GM04504 (cell line): ENCODE measurements at places on chromosomes 3 and 15.
A peak's percentile ranks its signal among the peaks of the same experiment; 100 is the strongest.

- no peak for DNase-seq
Measured at GRCh38 chr15:95328559-95328958, 1001.9 kb upstream of the NR2F2 start.

DNA sequence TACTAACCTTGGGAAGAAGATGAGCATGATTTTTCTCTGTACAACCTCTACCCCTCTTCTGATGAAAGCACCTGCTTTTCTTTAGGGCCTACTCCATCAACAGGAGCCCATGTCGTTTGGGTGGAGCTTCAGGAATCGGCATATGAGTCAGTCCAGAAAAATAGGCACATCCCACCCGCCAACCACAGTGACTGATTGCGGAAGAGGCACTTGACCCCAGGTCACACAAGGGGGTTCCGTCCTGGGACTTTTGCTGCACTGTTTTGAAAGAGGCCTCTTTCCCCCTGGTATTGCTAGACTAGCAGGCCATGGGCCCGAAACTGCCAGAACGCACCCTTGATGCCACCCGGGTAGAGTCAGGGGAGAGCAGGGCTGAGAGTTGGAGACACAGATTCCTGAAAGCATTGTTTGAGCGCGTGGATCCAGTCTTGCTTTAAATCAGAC is 19.3 kb upstream of the NRROS start:
- no peak for DNase-seq

GRCh38 chr3:47324278-47324865 is 41.6 kb downstream of the KLHL18 start:
- DNase-seq = peak; percentile 66

DNA sequence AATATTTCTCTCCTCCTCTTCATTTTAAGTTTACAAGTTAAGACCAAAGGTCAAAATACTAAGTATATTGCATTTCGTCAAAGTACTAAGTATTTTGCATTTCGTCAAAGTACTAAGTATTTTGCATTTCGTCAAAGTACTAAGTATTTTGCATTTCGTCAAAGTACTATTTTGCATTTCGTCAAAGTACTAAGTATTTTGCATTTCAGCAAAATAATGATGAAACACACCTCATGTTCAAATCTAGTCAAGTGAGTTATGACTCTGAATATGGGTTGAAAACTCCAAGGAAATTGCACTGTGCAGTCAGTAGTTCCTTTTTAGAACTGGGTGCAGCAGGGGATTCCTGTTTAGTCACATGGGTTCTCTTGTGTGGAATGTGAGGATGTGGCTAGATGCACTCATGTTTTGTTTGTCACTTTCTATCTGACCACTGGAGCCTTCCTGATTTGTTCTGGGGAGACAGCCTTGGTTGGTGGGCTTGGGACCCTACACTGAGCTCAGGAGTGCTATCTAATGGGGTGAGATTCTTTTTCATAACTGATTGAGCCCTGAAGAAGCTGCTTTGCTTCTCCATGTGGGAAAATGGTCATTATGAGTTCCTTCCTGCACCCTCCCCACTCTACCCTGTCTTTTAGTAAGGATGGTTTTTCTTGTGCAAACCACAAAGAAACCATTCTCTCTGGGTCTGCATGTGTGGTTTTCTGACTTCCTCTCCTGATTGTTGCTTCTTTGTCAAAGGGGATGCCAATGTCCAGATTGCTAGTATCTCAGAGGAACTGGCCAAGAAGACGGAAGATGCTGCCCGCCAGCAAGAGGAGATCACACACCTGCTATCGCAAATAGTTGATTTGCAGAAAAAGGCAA is 73.4 kb downstream of the CCK start:
- no peak for DNase-seq

GRCh38 chr15:33132233-33132580 is 62.3 kb downstream of the FMN1 start:
- no peak for DNase-seq

- DNase-seq = no peak
Measured at GRCh38 chr15:43329217-43329959, 985 bp downstream of the LCMT2 start.

DNA sequence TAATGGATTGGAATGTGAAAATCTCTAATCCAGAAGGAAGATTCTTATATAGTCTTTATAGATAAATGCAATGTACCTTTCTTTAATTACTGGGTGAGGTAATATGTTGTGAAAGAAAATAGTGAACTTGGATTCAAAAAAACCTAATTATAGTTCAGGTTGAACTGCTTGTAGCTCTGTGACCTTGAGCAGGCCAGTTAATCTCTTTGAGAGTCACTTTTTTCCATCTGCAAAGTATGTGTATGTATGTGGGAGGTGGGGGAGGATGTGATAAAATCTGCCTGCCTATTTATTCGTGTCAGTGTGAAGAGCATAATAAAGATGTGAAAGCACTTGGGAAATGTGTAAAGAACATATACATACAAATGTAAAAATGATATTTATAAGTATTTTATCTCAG is 34.4 kb downstream of the GLCE start:
- no peak for DNase-seq

- DNase-seq = no peak
Measured at GRCh38 chr3:56253941-56254665, 214.2 kb downstream of the ERC2 start.

DNA sequence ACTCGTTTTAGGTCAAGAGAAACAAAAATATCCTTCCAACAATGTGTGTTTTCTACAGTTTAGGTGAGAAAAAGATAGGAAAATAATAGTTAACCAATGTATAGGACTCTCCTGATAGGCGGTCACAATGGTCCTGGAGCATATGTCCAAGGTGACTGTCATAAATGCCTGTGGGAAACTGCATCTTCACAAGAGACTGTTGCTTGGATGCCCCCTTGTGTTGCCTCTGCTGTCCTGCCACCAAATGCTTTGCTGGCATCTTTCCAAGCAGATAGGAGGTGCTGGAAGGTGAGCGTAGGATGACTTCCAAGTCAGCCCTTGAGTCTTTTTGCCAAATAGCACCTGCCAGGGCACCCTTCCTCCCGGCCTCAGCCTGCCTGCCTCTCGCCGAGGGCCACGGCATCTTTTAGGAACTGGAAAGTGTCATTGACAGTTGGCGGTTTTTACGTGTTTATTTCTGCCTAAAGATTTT is 24.1 kb upstream of the SACM1L start:
- no peak for DNase-seq

DNA sequence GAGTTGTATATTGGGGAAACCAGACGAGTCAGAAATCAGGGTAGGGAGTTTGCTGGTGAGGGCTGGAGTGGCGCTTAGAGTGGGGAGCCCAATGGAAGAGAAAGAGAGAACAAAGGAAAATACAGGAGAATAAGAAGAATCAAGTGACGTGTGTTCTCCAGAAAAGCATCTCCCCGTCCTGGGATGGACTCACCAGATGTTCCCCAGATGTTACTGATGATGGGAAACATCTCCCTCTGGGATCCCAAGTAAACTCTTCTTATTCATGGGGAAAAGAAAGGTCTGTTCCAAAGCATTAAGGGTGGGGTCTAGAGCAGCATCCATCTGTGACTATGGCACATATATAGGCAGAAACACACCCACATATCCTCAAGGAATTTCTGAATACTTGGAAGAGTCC is 3.0 kb upstream of the CSRNP1 start:
- no peak for DNase-seq

- DNase-seq = no peak
Measured at GRCh38 chr3:107817076-107817475, 273.8 kb downstream of the CD47 start.

DNA sequence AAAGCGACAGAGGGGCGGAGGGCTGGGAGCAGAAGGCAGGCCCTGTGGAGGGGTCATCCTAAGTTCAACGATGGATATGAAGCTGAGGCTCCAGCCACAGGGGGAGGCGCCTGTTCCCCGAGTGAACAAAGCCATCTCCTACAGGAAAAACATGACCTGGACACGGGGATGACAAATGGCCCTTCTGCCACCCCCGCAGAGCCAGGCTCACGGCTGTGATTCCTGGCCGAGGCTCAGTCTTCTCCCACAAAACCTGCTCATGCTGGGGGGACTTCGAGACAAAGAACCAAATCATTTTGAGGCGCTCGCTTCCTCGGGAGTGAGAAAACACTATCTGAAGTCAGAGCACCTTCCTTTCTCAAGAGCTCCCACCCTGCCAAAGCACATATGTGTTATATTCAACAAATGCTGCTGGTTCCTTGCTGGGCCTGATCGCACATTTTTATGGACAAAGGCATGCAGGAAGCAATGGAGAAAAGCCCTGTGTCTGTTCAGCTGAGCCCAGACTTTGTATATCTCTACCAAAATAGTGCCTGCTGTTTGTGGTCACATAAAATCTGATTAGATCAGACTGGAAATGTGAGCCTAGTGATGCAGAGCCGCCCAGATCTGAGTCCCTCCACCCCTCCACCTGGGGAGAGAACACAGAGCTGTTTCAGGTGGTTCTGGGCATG is 5.6 kb downstream of the RBP1 start:
- no peak for DNase-seq

DNA sequence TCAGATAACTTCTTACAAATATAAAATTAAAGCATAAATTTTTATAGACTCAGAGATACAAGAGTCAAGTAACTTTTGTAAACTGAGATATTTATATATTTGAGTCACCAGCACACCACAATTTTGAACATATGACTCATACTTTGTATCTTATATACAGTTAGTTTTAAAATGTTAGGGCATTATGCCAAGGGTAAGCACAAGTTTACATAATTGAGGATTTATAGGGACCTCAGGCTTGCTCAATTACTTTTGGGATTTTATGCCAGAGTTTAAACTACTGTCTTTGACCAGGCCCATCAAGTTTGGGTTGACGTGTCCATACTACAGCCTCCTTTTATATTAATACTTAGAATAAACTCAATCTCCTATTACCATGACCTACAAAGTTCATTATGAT is 7.4 kb upstream of the FGF7 start:
- DNase-seq = peak; percentile 38

DNA sequence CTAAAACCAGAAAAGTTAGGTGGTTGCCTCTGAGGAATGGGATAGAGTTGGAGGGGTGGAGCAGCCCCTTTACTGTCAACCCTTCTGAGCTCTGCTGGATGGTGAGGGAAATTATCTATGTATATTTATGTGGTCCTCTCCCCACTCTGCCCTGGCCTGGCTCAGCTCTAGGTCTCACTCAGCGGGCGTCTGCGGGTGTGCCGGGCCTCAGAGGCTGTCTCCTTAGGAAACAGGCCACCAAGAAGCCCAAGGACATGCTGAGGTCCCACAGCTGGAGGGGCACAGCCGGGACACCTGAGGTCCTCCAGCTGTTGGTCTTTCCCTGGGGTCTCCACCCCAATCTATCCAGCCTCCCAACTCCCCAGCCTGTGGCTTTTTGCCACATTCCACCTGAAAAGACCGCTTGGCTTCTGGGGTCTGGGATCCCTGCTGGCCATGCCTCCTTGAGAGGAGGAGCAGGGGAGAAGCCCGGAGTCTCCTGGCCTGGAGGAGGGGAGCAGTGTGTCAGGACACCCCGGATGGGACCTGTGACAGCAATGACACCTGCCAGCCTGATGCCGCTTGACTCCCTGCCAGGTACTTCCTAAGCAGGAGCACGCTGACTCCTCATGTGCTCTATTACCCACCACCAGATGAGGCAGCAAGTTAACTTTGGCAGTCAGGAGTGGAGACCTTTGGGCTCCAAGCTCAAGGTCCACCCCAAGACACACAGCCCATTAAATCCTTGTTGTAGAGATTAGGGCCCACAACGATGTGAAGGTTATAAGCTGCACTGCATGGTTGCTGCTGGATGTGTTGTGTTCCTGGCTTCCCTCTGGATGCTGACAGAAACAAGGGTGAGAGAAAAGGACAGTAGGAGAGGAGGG is at the start of gene SLC28A1:
Gene SLC28A1 (plus strand): TSS at position 747 of the 866 bp plus-strand sequence. CDS start 3,099 bp downstream, outside the sequence.
- no peak for DNase-seq

DNA sequence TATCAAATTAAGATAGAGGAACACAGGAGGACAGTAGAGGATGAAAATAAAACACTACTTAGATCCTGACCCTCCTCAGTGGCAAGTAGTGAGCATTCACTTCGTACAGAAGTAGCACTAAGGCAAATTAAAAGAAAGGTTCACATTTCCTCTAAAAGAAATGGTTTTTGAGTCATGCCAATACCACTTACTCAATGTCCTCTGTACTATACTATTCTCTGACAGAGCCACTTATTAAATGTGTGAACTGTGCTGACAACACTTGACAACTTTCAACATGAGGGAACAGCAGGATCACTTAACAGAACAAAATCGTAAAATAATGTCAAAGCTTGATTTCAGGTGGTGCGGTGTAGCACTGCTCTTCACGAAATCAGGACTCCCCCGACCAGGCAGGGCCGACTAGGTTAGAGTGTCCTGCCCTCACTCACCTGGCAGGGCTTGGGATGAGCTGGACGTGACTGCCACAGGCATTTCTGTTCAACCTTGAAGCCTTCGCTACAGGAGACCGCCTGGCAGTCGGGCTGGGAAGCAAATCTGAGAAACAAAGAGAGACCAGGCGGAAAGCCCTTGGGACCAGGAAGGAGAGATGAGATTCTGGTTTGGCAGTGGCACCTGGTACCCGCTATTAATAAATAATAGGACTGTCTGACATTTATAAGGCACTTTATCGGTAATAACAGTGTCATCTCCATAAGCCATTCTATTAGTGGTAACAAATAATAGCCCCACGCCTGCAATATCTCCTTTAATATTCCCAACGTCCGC is 611 bp upstream of the SLC27A2 start:
- DNase-seq = no peak

- DNase-seq = no peak
Measured at GRCh38 chr3:37594873-37595783, 266.6 kb upstream of the CTDSPL start.

- no peak for DNase-seq
Measured at GRCh38 chr15:90063770-90064247, 38.5 kb downstream of the IDH2 start.

DNA sequence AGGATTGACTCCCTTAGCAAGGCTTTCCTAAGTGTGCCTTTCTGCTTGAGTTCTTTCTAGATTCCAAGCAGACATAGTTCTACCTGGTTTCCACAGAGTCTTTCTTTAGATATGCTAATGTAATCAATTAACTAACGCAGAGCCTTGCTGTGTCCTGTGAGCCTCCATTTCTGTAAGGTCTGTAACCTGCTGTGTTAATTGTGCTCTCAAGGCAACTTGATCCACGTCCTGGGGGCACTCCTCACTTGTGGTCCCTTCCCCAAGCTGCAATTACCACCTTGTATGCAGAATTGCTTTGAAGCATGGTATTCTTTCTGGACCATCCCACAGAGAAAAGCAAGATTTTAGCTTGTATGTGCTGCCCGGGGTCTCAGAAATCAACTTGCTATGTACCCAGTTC is 29.5 kb upstream of the THSD4 start:
- no peak for DNase-seq

GRCh38 chr15:68733666-68734065 is 87.0 kb downstream of the ANP32A start:
- DNase-seq = no peak

DNA sequence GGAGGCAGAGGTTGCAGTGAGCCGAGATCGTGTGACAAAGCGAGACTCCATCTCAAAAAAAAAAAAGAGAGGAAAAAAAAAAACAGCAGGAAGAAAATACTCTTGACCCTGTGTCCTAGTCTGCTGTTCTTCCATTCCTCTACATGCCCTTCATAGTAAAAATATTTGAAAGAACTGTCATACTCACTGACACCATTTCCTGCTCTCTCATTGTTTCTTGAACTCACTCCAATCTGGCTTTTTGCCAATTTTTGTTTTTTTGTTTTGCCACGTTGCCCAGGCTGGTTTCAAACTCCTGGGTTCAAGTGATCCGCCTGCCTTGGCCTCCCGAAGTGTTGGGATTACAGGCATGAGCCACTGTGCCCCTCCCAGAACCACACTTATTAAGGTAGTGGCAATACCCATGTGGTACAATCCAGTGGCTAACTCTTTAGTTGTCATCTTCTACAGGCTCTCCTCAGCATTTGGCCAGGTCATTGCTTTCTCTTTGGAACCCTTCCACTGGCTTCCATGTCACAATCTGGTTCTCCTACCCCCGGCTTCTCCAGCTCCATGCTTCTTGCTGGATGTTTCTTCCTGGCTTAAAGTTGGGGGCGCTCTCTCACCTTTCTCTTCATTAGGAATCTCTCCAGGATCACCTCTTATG is 238.2 kb upstream of the C2CD4B start:
- DNase-seq = no peak
